ENCODE measurements at places on chromosomes 7 and 10. TPM values are rescaled to one million over a fixed set of nuclear protein-coding genes. Genes with fewer than 3 reads are reported as not detected.

- DNase-seq, result no peak
These were observed 531.8 kb upstream of the C7orf33 start for GRCh38 chr7:148058753-148059152.

DNA sequence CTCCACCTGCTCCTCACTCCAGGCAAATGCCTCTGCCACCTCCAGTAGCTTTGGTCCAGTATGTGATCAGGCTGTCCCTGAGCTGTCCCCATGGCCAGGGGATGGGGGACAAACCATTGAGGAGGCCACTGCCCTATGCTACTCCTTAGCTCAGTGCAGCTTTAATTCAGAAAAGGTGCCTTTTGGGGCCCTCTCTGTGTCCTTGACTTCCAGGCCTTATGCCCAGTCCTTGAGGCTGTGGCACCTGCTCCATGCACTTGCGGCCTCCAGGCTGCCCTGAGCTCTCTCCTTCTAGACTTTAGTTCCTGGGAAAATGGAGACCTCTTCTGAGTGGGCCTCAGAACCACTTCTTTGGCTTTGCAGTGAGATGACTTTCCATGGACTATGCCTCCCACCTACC lies 650.8 kb upstream of the CELF2 start:
- no peak for DNase-seq

GRCh38 chr7:28591041-28591674 lies 178.8 kb downstream of the CREB5 start:
- DNase-seq, result no peak

Gene DENND10
- 70.9 TPM for polyA plus RNA-seq

Gene HMX3
- not detected for polyA plus RNA-seq

Gene CUEDC2
- 80.3 TPM for polyA plus RNA-seq

Gene LRRTM3
- polyA plus RNA-seq, result 5.3 TPM

Measured in right renal pelvis (tissue), 4 donors.